ENCODE measurements at places on chromosomes 11 and 22. TPM values are rescaled to one million over a fixed set of nuclear protein-coding genes. Genes with fewer than 3 reads are reported as not detected.

The IFITM1 gene
- 631 TPM for total RNA-seq

GRCh38 chr11:121426476-121427399 is 25.4 kb upstream of the SORL1 start:
- DNase-seq = no peak

DNA sequence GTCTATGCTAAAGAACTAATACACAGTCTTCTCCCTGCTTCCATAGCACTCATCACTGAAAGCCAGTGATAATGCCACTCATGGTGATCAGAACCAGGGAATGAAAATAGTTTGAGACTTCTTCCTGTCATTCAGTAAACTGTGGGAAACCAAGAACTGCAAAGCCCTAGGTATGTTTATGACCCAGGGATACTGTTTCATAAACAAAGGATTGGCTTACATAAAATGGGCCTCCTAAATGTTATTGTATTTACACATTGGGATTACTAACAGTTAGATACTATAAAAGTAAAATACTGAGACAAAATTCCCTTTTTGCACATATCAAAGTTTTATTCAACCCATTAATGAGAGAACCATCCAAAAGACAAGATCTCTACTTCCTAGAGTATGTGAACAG is 21.3 kb upstream of the CWF19L2 start:
- no peak for DNase-seq

The SLC22A9 gene
- not detected for total RNA-seq

DNA sequence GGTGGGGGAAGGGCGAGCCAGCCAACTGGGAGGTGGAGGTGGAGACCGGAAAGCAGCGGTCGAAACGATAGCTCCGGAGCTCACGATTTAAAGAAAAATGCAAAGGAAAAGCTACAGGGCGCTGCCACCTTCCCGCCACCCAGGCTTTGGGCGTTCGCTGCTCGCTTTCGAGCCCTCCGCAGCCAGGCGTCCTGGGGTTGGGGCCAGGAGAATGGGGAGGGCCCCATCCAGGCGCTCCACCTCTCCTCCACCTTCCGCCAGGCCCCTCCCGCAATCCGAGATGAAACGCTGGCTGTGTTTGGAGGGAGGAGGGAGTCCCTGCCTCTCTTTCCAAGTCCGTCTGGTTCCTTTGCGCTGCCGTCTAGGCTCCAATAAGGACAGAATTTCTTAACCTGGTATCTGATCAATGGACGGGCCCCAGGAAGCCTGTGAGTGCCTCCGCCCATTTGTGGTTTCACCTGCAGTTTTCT is 483 bp upstream of the ABTB2 start:
- peak; percentile 64 for DNase-seq

Measured in astrocyte (in vitro differentiated cells and primary cell).